Fibroblast of lung (primary cell): ENCODE measurements at places on chromosomes 3 and 15. TPM values are rescaled to one million over a fixed set of nuclear protein-coding genes. Genes with fewer than 3 reads are reported as not detected.

Gene CORO2B
- total RNA-seq, result 15.7 and 25.3 TPM in 2 replicates

Gene SRGAP3
- 10.0 and 12.4 TPM in 2 replicates for total RNA-seq

Gene DHX36
- total RNA-seq, result 39.8 and 55.2 TPM in 2 replicates

Gene RIOX2
- 36.7 and 46.1 TPM in 2 replicates for total RNA-seq

DNA sequence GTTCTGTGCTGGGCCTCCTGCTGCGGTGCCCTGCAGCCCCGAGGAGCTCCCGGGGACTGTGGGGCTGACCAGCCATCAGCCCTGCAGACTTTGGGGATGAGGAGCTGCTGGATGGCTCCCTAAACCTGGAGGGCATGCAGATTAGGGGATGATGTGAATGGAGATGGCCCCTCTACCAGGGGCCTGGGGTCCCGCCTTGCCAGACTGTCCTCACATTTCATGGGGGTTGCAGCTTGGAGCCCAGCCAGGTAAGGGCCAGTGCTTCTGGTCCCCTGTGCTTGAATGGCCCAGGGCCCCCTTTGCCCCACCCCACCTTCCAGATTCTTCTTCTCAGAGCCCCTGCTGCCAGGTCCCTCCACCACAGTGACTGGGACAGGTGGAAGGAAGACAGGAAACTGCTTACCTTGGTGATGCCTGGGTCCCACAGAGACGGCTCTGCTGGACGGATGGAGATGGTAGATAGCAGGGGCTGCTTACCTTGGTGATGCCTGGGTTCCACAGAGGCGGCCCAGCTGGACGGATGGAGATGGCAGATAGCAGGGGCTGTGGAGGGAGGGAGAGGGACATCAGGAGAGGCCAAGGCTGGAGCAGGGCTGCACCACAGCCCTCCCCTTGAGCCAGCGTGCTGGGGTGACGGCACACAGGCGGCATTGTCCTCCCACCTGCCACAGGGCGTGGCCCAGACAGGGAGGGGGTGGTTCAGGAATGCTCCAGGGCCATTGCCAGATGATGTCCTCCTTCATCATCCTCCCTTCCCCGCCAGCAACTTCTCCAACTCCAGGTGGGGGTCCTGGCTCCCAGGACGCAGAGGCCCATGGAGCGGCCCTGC is at the start of gene SPTBN5:
Gene SPTBN5 (minus strand): TSS at position 632 of the 829 bp plus-strand sequence. CDS start 556 bp downstream, at position 76.
- peak within 1 kb of the TSS; percentile 36 for H3K27ac ChIP-seq
- no peak within 1 kb of the TSS for H3K4me3 ChIP-seq
- H3K36me3 ChIP-seq, result no peaks in the 10 kb centered on the region
- H3K4me1 ChIP-seq, result peaks cover 11% of the 10 kb centered on the region
- DNase-seq, result no peak

- peak within 1 kb of the TSS; percentile 100 for H3K4me3 ChIP-seq
- H3K36me3 ChIP-seq, result no peaks in the 10 kb centered on the region
- peak within 1 kb of the TSS; percentile 100 for H3K27ac ChIP-seq
- peak; percentile 95 for DNase-seq
These were observed at the start of gene MORF4L1 for GRCh38 chr15:78872155-78872971. MORF4L1 (plus strand) TSS chr15:78872890; CDS start chr15:78873018, 128 bp downstream.
